ENCODE measurements at places on chromosomes 2 and 18. TPM values are rescaled to one million over a fixed set of nuclear protein-coding genes. Genes with fewer than 3 reads are reported as not detected.

The C1QL2 gene
- not detected for total RNA-seq

The CIB4 gene
- total RNA-seq: not detected

The COBLL1 gene
- 26.9 TPM for total RNA-seq

The PLEKHB2 gene
- total RNA-seq: 153 TPM

The EFHD1 gene
- total RNA-seq: not detected

The IL1RL1 gene
- 0.30 TPM for total RNA-seq

The GKN2 gene
- total RNA-seq: not detected

The FZD7 gene
- total RNA-seq: 51.4 TPM

The OBSL1 gene
- total RNA-seq: 43.1 TPM

The MPP4 gene
- total RNA-seq: 0.89 TPM

The SLC5A7 gene
- total RNA-seq: not detected

The DNAJC10 gene
- total RNA-seq: 334 TPM

The ACOXL gene
- total RNA-seq: not detected

The ACTG2 gene
- 175 TPM for total RNA-seq

The ERICH2 gene
- 0.30 TPM for total RNA-seq

The GPR55 gene
- not detected for total RNA-seq

The CDCA7 gene
- 8.8 TPM for total RNA-seq

The SLC14A1 gene
- 135 TPM for total RNA-seq

The UGT1A7 gene
- not detected for total RNA-seq

The DSEL gene
- total RNA-seq: 33.4 TPM

The KCNE4 gene
- total RNA-seq: 12.5 TPM

The KLHL29 gene
- 4.2 TPM for total RNA-seq

The HOXD3 gene
- 2.4 TPM for total RNA-seq

The ANKAR gene
- 5.0 TPM for total RNA-seq

The RAB12 gene
- 58.2 TPM for total RNA-seq

The PLEKHH2 gene
- total RNA-seq: 0.55 TPM

The AQP12B gene
- not detected for total RNA-seq

The ITGA6 gene
- total RNA-seq: 14.3 TPM

The ZNF519 gene
- 5.5 TPM for total RNA-seq

The CFAP65 gene
- not detected for total RNA-seq

The SMYD1 gene
- not detected for total RNA-seq

The SERPINB12 gene
- not detected for total RNA-seq

The CCDC141 gene
- not detected for total RNA-seq

The CFAP210 gene
- not detected for total RNA-seq

The CASP8 gene
- total RNA-seq: 26.8 TPM

The SPEG gene
- total RNA-seq: 36.2 TPM

The TMEM163 gene
- not detected for total RNA-seq

The STPG4 gene
- total RNA-seq: 0.32 TPM

The CRYGC gene
- total RNA-seq: not detected

The WDR75 gene
- 59.9 TPM for total RNA-seq

The ACTR3 gene
- 523 TPM for total RNA-seq
